Stimulated activated CD4-positive, alpha-beta T cell treated with anti-CD3 and anti-CD28 coated beads, Interleukin-1b, Interleukin-23, amount 100 ng/mL, for 24 hours (primary cell): ENCODE measurements at places on chromosomes 12 and 14.

DNA sequence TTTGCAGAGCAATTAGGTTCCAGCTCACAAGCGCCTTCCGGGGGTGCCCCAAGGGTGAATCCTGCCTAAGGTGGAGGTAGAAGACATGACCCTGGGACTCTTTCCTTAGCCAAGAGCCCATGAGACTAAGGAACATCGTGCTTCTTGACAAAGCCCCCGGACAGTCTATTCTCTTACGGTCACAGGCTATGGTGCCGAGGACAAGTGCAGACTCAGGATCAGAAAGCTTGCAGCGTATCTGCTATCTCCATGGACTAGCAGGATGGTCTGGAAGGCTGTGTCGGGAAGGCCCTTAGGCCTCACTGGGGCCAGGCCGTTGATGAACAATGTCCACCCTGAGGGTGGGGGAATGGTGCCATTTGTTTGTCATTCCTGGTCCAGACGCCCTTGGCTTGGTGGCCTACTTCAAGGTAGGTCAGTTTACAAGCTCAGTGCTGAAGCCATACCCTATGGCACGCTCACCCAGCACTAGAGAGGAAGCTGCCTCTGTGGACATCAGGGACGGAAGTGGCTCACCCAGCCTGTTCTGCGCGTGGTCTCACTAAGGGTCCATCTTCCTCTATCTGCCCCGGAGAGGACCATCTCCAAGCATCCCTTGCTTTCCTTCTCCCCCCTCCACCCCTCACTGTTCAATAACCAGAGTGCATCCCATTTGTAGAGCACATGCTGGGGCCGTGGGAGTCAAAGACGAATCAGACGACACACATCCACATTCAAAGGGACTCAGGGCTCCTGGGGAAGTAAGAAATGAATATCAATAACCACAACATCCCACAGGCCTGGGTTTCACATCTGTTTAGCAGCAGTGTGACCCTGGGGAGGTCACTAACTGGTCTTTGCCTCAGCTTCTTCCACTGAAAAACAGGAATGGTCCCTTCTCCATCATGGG lies 45.0 kb upstream of the IQSEC3 start:
- DNase-seq: no peak

DNA sequence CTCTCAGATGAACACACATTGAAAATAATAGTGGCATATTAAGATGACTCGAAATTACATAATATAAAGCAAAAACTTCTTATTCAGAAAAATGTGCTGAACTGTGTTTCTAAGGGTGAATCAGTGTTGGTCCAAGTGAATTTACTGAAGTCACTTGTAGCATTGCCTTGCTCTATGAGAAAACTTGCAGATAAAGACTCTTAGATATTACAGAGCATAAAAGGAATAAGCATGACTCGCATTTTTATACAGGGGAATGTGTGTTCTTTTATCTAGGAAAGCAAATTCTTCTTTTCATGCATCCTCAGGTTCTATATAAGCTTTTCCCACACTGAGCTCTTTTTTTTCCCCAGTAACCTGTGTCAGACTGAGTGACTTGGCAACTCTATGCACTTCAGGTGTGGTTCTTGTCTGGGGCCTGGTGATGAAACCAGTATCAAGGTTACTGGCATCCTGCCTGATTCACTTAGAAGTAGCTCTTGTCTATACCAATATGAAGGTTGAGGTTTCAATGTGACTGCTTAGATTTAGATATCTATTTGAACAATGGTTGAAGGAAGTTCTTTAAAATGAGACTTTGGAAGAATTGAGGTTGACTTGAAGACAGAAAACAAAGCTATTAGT lies 76.1 kb downstream of the OTOGL start:
- no peak for DNase-seq

GRCh38 chr14:96275177-96276112 lies 19.4 kb downstream of the BDKRB1 start:
- peak; percentile 43 for DNase-seq

- DNase-seq: no peak
These were observed 15.2 kb downstream of the RASSF3 start for GRCh38 chr12:64625243-64626077.
